ENCODE measurements at places on chromosomes 3 and 15.

- no peak for DNase-seq
These were observed 135.0 kb upstream of the PRICKLE2 start for GRCh38 chr3:64360280-64360679.

DNA sequence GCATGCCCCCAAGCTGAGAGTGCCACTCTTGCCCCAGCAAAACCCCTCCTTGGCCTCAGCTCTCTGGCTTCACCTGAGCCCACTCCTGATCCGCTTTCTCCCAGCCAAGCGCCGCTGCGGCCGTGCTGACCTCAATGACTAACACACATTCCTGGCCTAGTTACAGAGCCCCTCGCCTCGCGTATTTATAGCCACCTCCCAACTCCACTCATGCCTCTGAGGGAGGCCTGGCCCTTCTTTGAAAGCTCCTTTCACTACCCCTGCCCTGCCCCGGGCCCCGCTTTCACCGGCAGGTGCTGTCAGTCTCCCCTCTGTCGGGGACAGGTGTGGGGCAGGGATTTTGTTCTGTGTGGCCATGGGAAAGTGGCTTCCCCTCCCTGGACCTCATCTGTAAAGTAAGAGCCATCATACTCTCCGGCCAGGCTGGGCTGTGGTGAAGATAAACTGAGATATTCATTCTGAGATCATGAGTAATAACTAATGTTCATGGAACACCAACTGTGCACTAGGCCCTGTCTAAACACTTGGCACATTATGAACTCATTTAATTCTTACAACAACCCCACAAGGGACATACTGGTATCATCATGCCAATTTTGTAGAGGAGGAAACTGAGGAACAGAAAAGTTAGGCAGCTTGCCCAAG lies 13.2 kb upstream of the ATP2B2 start:
- no peak for DNase-seq

DNA sequence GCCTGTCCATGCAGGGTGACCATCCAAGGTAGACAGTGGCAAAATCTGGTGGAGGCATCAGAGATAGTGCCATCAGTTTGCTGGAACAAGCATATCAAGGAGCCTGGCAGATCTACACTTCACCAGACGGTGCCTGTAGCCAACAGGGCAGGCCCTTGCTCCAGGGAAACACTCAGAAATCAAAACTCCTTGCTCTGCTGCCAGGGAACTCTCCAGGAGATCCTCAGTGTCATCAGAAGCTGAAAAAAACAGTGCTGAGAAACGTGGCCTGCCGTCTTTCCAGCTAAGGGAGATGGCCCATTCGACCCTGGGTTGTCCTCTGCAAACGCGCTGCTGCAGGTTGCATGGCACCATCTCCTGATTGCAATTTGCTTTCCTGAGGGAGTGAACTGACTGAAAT lies 30.5 kb upstream of the ATP13A3 start:
- no peak for DNase-seq

- DNase-seq = no peak
These were observed 88.0 kb downstream of the HES1 start for GRCh38 chr3:194223951-194224350.

- no peak for DNase-seq
These were observed 13.0 kb downstream of the CYP1A1 start for GRCh38 chr15:74712311-74712710.

GRCh38 chr15:67126551-67127330 lies 61.3 kb downstream of the SMAD3 start:
- DNase-seq = no peak

GRCh38 chr3:172305552-172305951 lies 142.7 kb downstream of the GHSR start:
- no peak for DNase-seq

DNA sequence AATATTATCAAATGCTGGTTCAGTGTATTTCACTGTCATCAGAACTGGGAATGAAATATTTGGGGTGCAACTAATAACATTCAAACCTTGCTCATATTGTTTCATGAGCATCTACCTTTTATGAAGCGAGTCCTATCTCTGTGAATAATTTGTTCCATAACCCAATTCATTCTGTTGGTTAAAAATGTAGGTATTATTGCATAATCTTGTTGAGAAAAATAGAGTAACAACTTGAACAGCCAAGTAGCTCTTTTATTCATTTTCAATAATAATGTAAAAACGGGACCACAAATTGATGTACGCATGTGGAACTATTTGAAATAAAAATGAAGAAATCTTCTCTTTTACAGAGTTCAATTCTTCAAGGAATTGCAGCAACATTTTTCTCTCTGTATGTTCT lies 30.1 kb upstream of the TBC1D5 start:
- no peak for DNase-seq

- no peak for DNase-seq
These were observed 32.2 kb upstream of the SEC22A start for GRCh38 chr3:123169492-123169929.
